ENCODE measurements at places on chromosomes 5 and 9.

DNA sequence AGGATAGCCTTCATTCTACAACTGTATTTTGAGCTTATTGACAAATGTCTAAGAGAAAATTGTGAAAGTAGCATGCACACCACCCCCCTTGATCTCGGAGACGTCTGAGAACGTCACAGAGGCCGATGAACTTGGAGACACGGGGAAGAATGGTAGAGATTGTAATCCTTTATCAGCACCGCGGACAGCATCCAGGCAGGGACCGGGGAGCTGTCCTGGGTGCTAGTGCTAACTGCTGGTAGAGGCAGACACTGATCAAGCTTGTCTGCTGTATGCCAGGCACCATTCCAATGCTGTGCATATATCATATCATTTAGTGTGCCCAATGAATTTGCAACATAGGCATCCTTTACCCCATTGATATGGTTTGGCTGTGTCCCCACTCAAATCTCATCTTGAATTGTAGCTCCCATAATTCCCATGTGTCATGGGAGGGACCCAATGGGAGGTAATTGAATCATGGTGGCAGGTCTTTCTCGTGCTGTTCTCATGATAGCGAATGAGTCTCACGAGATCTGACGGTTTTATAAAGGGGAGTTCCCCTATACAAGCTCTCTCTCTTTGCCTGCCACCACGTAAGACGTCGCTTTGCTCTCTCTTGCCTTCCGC, 98.8 kb downstream of the LHX2 start:
- no peak for DNase-seq

GRCh38 chr5:2131196-2131595, 248.5 kb upstream of the IRX4 start:
- DNase-seq: no peak

DNA sequence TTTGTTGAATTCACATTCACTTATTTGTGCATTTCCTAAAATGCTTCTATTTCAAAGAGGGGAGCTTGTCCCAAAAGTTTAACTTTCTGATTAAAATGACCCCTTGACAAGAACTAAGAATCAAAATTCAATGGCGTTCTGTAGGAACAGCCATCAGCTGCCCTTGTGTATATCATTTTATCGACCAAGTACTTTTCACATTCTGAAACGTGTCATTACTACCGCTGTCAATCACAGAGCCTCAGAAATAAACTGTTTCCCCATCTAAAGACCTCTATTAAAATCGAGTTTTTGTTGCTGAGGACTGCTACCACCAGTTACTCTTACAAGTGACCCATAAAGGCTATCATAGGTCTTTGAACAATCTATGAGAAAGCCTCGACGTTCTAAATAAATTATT, 1.6 kb upstream of the FOXD1 start:
- no peak for DNase-seq

- DNase-seq: no peak
Observed at GRCh38 chr5:132394667-132395259, 25.3 kb downstream of the SLC22A5 start.

GRCh38 chr5:124353016-124353415, 393.4 kb downstream of the ZNF608 start:
- DNase-seq: no peak

DNA sequence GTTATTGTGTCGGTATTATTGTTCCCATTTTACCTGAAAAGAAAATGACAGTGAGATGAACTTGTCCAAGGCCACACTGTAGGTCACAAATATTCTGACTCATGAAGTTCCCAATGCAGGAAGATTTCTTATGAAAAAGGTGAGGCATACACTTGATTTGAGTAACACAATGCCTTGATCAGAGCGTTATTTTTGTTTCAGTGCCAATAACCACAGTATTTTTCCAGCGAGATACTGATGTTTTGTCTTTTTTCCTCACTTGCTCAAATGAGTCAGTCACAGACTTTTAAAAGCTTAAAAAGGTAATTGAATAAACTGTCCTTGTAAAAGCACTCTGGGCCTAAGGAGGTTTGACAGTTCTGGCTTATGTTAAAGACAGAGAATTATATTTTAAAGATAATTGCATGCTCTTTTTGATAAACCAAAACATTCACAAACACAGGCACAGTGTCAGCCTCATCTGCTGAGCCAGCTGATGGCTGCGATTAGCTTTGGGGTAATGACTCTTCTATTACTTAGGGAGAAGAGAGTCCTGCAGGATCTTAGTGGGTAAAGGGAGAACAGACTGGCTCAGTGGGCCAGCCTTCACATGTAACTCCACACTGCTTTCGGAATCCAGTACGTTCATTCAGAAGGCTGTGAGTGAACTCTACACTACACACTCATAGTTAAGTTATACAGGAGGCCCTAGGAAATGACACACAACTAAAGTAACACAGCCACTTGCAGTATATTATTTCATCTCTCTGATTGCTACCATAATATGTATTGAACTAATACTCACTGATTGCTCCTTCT, 165.5 kb upstream of the CD180 start:
- no peak for DNase-seq

- no peak for DNase-seq
Observed at GRCh38 chr9:128275198-128276007, at the start of gene GOLGA2. TSS of gene GOLGA2 (minus strand) at chr9:128276007. CDS start at chr9:128275976, 31 bp downstream.

- DNase-seq: no peak
Observed at GRCh38 chr5:113382731-113383130, 52.1 kb downstream of the TSSK1B start.

DNA sequence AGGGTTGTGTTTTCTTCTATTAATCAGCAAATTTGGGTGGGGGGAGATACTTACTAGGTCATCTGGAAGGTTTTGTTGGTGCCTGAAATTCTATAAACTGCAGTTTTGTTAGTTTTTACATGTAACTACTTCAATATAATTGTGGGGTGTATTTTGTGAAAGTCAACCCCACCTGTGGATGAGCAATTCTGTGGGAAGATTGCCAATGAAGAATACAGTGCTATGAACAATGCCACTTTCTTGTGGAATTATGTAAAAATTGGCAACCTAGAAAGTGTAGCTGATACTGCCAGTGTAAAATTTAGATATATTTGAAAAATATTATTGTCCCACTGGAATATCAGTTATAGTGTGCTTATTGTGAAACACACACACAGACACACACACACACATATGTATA, 80.7 kb downstream of the VCAN start:
- DNase-seq: no peak

GRCh38 chr9:129068990-129069861, 11.7 kb upstream of the DOLPP1 start:
- peak; percentile 30 for DNase-seq

GRCh38 chr9:108835831-108836230, 20.0 kb downstream of the ACTL7B start:
- no peak for DNase-seq

GRCh38 chr5:103669615-103670014, 107.0 kb upstream of the NUDT12 start:
- no peak for DNase-seq

GRCh38 chr9:117555964-117556629, 141.2 kb upstream of the ASTN2 start:
- DNase-seq: no peak

DNA sequence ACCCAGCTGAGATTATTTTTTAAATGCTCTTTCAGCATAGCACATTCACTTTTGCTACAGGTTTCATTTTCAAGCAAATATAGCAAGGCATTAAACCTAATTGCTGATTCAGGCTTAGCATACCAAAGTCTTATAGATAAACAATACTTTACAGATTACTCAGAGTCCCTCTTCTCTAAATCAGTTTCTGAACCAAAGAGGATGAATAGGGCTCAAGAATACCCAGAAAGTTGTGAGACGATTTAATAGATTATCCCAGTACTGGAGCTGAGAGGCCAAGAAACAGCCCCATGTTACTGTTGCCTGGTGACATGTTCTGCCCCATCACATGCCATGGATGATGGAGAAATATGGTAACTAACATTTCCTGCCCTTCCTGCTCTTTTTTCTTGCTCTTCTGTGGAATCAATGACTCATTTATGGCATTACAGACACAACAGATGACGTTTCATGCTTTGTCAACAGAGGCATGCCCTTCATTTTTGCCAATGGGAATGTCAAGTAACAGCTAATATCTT, 18.1 kb upstream of the SSBP2 start:
- no peak for DNase-seq

- no peak for DNase-seq
Observed at GRCh38 chr9:111233963-111234362, 96.1 kb downstream of the OR2K2 start.

DNA sequence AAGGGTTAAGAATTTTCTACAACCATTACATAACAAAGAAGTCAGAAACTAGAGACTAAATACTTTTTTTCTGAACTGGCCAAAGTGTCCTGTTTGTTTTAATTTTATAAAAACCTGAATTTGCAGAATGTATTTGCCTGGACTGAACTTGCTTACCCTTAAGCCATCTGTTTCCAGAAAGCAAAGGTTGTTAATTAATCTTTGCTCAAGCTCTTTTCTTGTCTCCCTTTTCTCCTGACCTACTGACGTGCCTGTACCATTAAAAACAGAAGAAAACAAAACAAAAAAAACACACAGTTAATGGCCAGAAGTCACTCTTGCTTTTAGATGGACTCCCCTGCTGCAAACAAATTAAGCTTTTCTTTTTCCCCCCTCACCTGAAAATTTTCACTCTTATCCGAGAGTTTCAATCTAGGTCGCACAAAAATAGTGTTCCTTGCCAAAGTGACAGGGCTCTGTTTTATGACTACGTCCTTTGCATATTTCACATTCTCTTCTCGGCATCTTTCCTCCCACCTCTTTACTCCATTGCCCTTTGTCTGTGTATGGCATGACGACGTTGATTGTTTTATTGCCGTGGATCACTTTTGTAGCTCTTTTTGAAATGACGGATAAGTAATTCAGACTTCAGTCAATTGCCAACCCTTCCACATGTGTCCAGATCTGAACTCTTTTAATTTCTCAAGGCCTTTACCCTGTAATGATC, 333.8 kb upstream of the GRIN3A start:
- no peak for DNase-seq

GRCh38 chr5:134917070-134917815, 12.3 kb downstream of the PCBD2 start:
- DNase-seq: no peak

- DNase-seq: no peak
Observed at GRCh38 chr5:128491291-128491690, 46.8 kb downstream of the FBN2 start.

GRCh38 chr9:130891688-130892476, 4.7 kb downstream of the QRFP start:
- DNase-seq: no peak

GRCh38 chr5:10479154-10479721, 37.6 kb downstream of the ROPN1L start:
- no peak for DNase-seq

DNA sequence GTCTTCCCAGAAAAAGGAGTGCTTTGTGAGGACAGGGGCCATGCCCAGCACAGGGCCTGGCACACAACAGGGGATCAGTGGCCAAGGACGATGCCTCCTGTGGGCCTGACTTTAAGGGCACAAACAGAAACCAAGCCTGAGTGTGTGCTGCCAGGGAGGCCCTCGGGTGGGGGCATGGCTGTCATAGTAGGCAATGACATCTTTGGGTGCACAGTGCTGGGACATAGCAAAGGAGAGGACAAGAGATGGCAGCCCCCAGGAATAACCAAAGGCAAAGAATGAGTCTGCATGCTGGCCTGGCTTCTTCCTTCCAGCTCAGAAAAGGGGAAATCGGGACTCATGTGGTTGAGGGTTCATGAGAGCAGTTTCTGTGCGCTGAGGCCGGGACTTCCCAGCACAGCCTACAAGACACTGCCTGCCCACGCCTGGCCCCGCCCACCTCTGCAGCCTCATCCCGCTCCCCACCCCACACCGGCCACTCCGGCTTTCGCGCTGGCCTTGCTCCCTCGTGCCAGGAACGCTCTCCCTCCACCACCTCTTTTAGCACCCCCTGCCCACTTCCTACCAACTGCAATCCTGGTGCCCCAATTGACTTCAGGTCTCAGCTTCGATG, 13.8 kb upstream of the LHX2 start:
- DNase-seq: no peak

- no peak for DNase-seq
Observed at GRCh38 chr5:11904265-11904906, at the start of gene CTNND2. TSS of gene CTNND2 (minus strand) at chr5:11904446. CDS start at chr5:11903853, 593 bp downstream.

- DNase-seq: no peak
Observed at GRCh38 chr5:2912741-2913140, 161.3 kb upstream of the IRX2 start.

DNA sequence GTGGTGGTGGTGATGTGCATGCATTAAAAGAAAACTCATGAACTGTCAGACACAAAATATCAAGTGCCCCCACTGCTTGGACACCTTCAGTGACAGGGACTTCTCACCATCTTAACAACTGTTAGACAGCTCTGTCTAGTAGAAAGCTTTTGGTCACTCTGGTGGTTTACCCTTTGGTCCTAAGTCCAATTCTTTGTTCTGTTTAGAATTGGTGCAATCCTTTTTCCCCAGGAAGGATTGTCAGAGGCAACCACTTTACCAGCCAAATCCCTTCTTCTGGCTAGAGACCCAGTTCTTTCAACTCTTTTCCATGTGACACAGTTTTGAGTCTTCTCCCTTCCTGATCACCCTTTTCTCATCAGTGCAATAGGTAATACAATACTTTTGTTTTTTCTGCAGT, 140.2 kb downstream of the SEC61B start:
- no peak for DNase-seq

DNA sequence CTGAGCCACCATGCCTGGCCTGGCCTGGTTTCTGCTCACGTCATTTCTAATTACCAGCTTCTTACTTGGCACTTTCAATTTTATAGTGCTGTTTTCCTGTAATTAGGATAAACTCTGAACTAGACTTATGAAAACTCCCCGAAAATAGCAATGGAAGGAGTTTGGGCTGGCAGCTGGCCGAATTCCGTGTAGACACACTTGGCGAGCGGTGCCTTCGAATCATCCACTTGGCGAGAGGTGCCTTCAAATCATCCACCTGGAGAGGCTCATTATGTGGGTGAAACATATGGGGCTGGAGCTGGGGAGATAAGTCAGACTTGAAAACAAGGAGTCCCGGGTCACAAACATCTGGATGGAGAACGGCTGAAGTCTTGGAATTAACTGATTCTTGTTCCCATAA, 203.7 kb downstream of the ROR2 start:
- no peak for DNase-seq

- no peak for DNase-seq
Observed at GRCh38 chr5:114362977-114363761, 1.3 kb downstream of the KCNN2 start.

GRCh38 chr5:123350742-123351141, 72.5 kb downstream of the CEP120 start:
- DNase-seq: no peak

DNA sequence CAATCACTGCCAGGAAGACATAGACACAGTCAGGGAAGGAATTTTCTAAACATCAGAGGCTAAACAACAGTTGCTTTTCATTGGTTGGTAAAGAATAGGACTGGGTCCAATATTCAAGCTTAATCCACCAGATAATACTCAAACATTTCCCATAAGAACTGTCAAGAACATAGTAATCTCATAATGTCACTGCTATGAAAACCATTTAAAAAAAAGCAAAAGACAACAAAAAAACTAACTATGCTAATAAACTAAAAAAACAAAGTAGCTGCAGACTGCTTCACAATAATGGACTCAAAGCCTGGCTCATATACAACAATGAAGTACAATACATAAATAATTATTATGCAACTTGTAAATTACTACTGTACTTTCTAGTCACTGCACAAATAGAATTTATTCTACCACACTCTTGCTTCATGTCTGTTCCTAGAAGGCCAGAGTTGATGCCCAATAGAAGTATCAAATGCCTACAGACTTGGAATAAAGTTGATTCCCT, 148.7 kb downstream of the MLLT3 start:
- DNase-seq: no peak

All from stimulated activated CD8-positive, alpha-beta memory T cell treated with anti-CD3 and anti-CD28 coated beads, Interleukin-2, amount 100 ng/mL, for 1 hour (primary cell).